HS-27A (cell line): ENCODE measurements at places on chromosomes 12 and 14.
A peak's percentile ranks its signal among the peaks of the same experiment; 100 is the strongest.

- DNase-seq: no peak
These were observed 70.8 kb upstream of the TMCC3 start for GRCh38 chr12:94721173-94721572.

GRCh38 chr14:93546642-93547041 lies 115.9 kb downstream of the UNC79 start:
- no peak for DNase-seq

DNA sequence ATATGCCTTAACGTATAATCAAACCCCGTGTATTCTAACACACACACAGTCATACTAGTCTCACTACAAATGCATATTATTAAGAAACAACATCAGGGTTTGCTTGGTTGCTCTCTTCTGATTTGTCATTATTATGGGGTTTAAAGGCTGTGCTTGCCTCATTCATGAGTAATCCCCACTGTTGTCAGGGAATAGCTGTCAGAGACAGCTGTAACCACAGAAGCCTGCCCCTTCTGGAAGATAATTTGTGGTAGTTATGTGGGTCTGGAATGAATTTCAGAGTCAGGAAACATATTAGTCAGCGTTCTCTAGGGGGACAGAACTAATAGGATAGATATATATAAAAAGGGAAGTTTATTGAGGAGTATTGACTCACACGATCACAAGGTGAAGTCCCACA lies 456.9 kb upstream of the TMEM132C start:
- no peak for DNase-seq

GRCh38 chr12:48688836-48689235 lies 6.8 kb upstream of the KANSL2 start:
- DNase-seq: no peak

- DNase-seq: no peak
These were observed 45.1 kb upstream of the CHGA start for GRCh38 chr14:92877757-92878431.

DNA sequence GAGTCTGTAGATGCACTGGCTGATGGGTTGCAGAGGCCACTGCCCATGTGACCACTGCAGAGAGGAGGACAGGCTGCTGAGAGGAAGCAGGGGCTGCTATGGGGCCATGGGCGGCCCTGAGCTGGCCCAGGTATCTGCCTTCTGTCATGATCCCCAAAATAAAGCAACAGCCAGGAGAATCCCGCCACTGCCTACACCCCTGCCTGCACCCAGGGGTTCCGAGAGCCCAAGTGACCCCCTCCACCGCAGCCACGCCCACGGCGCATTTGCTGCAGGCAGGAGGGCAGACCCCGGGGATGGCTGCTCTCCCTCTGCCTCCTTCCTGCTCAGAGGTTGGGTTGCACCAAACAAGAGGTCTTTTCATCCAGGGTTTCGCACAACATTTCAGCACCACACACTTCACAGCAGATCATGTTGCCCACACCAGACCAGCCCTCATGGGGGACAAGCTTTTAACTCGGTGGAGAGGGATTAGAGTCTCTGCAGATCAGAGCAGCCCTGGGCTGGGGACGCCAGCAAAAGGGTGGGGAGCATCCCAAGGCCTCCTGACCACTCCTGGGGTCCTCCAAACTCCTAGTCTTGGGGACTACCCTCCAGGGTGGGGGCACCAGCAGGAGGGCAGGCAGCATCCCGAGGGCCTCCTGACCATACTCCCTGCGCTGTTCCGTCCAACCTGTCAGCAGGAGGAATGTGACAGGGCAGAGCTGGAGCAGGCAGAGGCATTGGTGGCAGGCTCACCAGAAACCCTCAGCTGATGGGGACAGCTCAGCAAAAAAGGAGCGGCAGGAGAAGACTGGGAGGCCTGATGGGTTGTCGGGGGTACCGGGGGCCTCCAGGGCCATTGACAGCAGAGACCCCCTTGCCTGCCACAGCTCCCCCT lies 14.1 kb downstream of the CCDC85C start:
- DNase-seq: no peak

- DNase-seq: no peak
These were observed 462.8 kb downstream of the GXYLT1 start for GRCh38 chr12:41681898-41682297.

DNA sequence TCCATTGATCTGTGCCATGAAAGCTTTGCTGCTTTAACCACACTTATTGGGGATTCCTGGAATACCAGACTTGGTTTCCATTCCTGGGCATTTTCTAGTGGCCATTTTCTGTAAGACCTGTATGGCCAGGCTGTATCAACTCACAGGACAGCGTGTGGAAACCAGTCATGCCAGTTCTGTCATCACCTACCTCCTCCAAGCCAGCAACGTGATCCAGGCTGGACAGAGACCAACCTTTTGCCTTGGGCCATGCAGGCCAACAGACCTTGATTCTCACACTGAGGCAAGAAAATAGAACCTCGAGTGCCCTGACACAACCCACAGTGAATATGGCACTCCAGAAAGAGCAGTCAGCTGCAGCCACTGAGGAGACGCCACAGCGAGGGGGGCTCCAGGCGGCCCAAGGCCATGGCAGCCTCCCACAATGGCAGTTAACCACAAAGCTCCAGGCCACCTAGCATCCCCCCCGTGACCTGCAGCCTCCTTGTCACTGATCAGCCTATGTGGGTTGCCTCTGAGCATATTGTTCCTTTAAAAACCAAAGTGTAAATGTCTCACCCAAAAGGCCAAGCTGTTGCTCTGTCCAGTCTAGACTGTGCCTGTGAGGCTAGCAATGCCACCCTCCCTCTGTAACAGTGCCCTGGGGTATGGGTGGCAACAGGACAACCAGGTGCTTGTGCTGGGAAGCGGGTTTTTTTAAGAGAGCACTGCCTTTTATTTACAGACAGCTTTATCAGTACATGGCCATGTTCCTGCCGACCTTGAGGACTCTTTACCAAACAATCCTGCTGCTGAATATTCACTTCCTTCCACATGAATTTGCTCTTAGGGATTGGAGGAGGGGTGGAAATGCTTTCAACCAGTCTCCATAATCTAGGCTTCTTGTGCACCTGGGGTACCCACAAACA lies 168.7 kb upstream of the HIF1A start:
- DNase-seq: no peak

DNA sequence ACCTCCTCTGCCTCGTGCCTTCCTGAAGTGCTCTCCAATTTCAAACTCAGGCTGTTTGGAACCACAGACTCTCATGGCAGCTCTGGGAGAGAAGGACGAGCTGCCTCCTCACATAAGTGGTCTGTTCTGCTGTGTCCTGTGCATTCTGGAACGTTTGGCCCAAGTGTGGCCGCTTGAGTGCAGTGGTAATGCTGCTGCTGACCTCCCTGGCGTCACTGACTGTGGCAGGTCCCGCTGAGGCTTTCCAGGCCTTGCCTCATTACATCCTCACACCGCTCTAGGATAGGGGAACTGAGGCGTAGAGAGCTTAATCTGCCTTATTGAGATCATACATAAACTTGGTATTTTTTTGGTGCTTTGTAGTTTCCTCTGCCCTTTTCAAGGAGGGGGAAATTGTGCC lies 14.2 kb downstream of the CCDC92 start:
- DNase-seq: no peak

DNA sequence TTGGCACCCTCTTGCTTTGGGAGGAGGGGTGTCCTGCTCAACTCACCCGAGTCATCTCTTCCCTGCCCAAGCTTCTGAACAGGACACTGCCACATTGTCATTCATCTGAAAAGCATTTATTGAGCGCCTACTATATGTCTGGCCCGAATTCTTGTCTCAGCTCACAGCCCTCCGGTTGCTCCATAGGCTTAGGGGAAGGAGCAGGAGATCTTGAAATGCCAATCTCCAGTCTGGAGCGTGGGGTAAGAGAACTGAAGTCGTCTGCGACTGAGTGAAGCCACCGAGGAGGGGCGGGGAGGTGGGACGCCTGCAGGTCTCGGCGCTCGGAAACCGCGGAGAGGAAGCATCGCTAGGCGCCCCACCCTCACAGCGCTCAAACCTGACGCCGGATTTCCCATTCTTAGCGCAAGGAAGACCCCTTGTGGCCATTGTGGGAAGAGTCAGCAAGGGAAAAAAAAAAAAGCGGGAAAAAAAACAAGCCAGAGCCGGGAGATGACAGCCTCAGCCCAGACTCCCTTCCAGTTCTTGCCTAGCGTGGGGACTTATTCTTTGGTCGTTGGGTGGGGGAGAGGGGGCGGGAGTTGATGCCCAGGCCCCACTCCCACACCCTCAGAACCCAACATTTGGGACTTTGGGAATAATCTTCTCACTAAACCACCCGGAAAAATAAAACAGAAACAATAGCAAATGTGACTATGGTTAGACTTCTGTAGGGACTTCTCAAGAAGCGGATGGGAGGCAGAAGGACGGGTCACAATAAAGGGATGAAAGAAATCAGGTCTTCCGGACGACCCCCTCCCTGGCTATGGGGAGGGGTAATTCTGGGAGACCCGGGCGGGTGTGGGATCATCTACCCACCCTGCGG lies 28.2 kb upstream of the SMUG1 start:
- DNase-seq: peak; percentile 68

DNA sequence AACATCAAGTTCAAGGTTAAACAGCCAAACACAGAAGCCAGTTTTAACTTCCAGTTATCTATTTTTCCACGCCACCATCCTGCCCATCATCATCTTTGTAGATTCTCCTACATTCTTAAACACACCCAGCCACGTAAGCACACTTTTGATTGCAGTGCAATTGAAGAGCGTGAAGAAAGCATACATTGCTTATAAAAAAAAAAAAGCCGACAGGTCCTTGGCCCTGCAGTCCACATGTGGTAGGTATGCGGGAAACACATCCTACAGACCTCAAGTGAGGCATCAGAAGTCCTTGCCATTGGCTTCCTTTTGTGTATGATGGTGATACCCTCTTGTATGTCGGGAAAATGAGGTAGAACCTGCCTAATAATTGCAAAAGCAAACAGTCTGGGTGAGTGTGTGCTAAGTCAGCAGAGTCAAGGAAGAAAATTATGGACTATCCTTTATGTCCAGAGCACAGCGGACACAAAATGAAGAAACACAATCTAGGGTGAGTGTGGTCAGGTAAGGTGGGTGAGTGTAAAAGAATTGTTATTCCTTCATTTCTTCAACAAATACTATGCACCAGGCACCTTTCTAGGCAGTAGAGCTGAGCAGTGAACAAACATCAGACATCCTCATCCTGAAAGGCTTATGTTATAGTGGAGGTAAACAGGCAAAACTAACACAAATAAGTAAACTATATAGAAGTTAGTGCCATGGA lies 51.5 kb downstream of the EID3 start:
- DNase-seq: no peak

- peak; percentile 36 for DNase-seq
These were observed 47.9 kb downstream of the FGD6 start for GRCh38 chr12:95169368-95169767.

DNA sequence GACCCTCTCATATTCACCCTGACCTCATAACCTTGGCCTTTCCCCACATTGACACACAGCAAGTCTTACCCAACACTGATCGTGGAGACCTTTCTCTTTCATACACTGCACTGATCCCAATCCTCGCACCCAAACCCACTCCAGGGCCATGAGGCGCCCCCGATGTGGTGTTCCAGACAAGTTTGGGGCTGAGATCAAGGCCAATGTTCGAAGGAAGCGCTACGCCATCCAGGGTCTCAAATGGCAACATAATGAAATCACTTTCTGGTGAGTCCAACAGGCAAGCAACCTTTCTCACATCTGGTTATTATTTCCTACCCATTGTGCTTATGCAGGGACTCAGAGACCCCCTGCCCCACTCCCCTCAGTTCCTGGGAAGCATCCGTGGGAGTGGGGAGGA lies 5.4 kb downstream of the MMP14 start:
- DNase-seq: no peak

GRCh38 chr14:71467361-71467811 lies 464.8 kb upstream of the RGS6 start:
- DNase-seq: no peak

DNA sequence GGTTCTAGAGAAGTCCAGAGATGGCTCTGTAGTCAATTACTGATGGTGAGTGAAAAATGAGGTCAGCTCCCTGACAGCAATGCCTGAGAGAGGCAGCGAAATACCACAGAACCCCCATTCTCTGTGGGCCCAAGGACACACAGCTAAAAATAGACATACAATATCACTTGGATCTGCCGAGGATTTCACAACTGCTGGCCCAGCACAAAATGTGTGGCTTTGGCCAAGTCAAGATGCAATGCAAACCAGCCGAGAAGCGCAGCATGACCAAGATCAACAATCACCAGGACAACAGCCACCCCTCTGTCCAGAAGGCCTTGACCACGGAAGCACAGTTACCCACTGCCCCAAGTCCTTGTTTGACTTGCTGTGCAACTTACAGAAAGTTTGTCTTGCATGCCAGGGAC lies 52.2 kb downstream of the CKAP4 start:
- no peak for DNase-seq

DNA sequence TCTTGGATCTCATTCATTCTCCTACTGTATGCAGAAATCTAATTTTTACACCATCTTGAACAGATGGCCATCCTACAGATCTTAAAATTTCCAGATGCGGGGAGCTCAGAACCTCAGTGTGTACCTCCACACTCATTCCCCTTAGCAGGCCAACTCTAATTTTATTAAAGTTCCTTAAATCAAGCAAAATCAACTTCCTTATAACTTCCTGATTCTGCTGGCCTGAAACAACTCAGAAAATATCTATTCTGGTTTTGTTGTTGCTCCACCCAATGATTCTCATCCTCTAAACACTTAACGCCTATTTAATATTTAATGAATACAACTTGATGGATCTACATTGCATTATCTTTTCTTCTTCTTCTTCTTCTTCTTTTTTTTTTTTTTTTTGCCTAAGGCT lies 3.1 kb downstream of the EMP1 start:
- DNase-seq: no peak

DNA sequence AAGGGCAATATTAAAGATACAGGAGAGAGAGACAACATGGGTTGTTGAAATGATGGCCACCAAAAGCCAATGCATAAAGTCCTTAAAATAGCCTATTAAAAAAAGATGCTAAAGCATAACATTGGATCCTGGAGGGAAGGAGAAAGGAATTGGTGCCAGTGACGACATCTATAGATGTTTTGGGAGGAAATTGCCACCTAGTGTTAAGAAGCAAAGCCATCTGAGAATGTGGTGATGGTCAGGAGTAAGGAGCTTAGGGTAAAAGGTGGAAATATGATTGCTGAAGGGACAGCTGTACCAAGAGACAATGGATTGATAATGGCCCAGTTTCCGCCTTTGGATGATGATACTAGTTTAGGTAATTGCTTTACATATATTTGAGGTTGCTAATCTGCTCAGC lies 85.1 kb downstream of the TMEM30B start:
- no peak for DNase-seq

DNA sequence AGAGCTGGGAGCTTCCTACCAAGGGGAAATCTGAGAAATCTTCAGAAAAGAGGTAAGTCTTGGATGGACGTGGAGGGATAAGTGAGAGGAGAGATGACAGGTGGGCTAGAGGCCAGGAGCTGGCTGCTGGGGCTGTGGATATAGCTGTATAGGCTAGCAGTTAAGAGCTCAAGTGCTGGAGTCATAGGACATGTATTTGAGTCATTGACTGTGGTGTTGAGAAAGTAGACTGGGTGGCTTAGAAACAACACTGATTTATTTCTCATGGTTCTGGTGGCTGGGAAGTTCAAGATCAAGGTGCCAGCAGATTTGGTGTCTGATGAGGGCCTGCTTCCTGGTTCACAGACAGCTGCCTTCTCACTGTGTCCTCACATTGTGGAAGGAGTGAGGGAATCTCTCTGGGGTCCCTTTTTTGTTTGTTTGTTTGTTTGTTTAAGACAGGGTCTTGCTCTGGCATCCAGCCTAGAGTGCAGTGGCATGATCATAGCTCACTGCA lies 151.1 kb upstream of the FUT8 start:
- no peak for DNase-seq
